ENCODE measurements at places on chromosomes 2 and 18.

DNA sequence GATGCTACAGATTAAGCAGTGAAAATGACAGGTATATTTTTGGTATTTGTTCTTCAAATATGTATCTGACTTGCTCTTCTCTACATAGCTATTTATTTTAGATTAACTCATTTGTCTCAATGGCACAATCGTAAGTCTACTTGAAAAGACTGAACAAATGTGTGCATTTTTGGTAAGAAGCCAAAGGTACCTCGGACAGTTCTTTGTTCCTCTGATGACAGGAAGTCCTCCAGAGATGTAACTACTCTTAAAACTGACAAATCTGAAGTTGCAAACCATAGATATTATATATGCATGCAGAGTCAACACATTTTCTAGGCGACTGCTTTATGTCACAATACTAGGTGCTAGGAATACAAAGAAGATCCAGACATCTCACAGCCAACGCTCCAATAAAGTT is 36.7 kb downstream of the NDUFAF7 start:
- DNase-seq = no peak

DNA sequence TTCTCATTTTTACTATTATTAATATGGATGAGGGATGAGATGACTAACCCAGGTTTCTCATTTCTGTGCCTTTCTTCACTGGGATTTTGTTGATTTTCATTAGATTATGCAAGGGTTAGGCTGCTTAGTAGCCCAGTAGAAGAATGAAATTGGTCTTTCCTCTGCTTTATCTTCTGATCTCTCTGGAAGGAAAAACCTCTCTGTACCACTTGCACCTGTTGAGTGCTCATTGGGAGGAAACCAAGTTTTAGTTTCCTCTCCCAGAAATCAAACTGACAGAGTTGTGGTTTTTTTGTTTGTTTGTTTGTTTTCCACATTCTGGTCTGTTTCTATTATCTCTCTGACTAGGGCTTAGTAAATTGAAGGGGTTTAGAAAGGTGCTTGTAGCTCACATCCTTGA is 60.8 kb downstream of the KIAA1328 start:
- no peak for DNase-seq

GRCh38 chr2:17517481-17518211 is 594 bp downstream of the RAD51AP2 start:
- DNase-seq = no peak

DNA sequence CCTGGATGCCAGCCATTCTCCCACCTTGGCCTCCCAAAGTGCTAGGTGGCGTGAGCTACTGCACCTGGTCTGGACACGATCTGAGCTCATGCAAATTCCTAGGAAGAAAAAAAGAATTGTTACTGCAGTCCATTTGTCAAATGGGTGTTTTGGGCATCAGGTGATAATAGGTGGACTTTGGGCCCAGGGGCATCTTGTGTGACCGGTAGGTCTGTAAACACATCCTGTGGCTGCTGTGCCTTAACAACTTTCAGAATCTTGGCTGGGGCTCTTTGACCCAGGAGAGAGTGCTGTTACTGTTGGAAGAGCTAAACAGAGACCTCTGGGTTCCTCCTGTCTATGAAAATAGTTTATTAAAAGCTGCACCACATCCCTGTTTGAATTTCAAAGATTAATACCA is 34.9 kb upstream of the TFCP2L1 start:
- DNase-seq = no peak

- DNase-seq = peak; percentile 50
These were observed 38.5 kb downstream of the REV1 start for GRCh38 chr2:99451280-99451679.

DNA sequence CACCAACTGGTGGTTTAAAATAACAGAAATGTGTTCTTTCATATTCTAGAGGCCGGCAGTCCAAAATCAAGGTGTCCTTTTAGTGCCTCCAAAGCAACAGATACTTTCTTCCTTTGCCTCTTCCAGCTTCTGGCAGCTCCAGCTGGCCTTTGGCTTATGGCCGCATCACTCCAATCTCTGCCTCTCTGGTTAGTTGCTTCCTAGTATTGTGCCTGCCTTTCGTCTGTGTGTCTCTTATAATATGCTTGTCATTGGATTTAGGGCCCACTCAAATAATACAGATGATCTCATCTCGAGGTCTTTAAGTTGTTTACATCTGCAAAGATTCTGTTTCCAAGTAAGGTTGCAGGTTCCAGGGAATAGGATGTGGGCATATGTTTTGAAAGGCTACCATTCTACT is 855.2 kb upstream of the ID2 start:
- DNase-seq = no peak

DNA sequence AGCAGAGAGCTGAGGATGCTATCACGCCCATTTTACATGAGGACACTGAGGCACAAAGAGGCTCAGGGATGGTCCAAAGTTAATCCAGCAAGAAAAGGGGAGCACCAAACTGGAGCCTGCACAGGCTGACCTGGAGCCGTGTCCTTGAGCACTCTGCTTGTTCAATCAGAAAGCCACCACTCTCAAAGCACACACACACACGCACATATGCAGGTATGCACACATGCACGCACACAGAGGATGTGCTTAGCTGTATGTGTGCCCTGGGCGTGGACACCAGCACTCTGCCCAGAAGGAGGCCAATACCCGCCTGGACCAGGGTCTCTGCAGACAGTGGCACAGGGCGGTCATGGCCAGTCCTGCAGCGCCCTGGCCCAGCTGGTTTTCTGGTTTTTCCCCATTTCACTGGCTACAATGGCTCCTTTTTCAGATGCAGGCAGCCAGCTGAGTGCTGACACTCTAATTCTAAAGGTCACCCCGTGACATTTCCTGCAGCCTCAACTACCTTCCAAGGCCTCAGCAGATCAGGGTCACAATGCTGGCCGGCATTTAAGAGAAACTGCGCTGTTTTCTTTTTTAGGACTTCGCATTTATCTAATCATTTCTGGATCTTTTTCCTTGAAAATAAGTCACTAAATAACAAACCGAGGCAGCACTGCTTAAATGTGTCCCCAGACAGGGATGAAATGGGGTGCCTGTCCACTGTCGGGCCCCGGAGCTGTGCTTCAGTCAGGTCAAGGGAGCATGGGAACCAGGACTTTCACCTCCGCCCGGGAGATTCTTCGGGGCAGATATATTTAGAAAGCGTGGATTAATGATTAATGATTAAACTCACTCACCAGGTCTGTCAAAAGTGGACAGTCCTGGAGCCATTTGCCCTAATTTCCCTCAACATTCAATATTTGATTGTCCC is 104.5 kb downstream of the HDAC4 start:
- no peak for DNase-seq

DNA sequence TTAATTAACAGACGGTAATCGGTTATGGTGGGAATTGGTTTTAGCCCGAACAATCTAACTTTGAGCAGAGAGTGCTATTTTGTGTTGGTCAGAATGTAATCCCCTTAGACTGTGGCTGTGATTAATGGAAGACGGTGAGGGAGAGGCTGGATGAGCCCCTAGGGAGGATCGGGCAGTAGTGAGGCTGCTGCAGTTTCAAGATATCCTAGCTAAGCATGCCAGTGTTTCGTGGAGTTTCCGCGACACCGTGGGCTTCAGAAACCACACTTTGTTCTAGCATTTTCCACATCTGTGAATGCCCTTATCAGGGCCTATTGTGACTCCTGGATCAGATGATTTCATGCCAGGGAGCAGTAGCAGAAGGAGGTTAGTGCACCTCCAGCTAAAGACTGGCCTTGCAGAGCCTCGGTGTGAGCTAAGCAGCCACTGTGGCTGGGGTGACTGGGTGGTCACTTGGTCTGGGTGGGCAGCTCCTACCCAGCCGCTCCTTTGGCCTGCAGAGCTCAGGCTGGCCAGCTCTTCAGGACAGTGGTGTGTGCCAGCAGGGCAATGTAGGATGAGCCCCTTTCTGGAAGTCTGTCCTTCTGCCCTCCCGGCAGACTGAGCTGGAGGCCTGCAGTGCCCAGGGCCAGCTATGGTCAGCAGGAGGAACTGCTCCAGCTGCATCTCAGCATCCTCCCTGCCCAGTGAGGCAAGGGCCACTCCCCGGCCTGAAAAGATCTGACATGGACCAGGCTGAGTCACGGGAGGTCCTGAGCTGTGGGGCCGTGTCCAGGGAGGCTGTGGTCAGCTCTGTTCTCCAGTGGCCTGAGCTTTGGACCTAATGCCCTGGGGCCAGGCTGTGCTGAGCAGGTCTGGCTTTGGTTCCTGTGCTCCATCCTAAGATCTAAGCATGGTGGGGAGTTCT is 142.6 kb upstream of the GPC1 start:
- no peak for DNase-seq

- no peak for DNase-seq
These were observed 126.4 kb upstream of the HAAO start for GRCh38 chr2:42918671-42919318.

DNA sequence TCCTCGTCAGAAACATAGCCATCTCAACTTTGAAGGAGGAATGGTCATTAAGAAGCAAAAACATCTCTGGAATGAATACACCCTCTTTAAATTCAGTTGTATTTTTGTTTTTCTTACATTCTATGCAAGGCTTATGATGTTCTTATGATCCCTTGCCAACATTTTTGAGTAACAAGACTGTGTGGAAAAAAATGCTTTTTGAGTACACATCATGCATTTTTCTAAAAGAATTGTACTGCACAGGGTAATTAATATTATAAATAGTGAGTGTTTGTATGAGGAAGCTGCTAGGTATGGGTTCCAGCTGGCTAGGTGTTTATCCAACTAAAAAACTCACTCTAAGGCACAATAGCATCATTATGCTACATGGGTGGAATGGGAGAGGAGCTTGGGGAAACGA is 59.0 kb upstream of the SPATS2L start:
- no peak for DNase-seq

- no peak for DNase-seq
These were observed 13.3 kb upstream of the PXDN start for GRCh38 chr2:1757567-1757966.

DNA sequence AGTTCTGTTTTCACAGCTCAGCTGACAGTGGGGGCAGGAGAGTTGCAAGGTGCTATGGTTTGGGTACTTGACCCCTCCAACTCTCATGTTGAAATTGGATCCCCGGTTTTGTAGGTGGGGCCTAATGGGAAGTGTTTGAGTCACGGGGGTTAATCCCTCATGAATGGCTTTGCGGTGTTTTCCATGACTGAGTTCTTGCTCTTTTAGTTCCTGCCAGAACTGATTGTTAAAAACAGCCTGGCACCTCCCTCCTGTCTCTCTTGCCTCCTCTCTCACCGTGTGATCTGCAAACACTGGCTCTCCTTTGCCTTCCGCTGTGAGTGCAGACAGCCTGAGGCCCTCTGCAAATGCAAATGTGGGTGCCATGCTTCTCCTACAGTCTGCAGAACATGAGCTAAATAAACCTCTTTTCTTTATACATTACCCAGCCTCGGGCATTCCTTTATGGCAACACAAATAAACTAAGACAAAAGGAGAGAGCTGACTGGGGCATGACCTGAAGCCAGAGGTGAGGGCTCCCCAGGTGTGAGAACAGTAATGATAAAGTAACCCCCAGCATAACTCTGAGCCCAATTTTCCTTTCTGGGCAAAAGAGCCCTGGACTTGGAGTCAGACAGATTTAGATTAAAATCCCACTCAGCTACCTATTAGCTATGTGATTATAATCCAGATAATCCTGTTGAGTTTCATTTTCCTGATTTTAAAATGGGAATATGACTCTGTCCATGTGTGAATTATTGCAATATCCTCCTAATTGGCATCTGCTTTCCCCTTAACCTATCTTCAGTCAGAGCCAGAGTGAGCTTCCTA is 64.9 kb upstream of the CAPN13 start:
- no peak for DNase-seq

- no peak for DNase-seq
These were observed 9.6 kb downstream of the MARCHF4 start for GRCh38 chr2:216362730-216363129.

GRCh38 chr2:230472621-230473018 is 56.6 kb downstream of the SP100 start:
- no peak for DNase-seq

DNA sequence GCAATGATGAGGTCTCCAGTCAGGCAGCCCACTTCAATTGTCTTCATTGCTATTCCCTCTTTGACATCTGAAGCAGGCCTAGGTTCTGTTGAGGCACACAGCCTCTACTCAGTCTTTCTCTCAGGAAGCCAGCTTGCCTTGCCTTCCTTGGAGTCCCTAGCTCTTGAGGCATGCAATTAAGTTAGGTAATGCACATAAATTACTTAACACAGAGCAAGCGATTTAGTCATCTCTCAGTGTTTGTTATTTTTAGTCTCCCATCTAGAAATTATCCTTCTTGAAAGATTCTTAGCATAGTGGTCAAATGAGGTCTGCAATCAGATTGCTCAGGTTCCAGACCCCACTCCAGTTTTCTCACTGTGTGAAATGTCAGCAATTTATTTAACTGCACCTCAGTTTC is 32.0 kb downstream of the SULT1C4 start:
- no peak for DNase-seq

- DNase-seq = no peak
These were observed 139.2 kb upstream of the PDE1A start for GRCh38 chr2:182565911-182566567.

DNA sequence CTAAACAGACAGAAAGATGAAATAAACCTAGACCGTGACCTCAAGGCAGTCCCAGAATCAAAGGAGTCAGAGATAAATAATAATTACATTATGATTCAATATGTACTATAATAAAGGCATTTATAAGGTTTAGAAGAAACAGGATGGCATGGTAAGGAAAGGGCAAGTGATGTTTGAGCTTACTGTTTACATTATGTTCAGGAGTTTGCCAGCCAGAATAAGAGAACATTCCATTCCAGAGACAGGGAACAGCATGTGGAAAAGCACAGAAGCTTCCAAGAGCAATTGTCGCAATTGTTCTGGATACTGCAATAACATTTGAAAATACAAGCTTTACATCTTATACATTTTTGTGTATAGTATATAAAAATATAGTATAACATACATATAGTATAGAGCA is 50.0 kb upstream of the FRZB start:
- DNase-seq = no peak

DNA sequence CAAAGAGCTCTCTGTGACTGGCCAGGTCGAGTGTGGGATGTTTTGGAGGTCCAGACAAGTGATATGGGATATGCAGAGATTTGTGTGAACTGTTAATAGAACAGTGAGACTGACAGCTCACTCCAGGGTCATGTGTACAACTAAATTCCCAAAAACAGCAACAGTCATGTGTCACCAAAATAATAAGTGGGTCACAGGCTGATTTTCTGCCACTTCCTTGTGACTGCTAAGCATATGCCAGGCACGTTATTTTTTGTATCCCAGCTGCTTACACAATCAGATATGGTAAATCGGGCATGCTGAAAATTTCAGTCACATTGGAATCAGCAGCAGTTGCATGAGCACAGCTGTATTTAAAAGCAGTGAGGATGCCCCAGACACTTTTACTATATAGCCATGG is 198.7 kb downstream of the PTGR3 start:
- no peak for DNase-seq

- no peak for DNase-seq
These were observed 94.9 kb upstream of the FZD7 start for GRCh38 chr2:201938781-201939180.

DNA sequence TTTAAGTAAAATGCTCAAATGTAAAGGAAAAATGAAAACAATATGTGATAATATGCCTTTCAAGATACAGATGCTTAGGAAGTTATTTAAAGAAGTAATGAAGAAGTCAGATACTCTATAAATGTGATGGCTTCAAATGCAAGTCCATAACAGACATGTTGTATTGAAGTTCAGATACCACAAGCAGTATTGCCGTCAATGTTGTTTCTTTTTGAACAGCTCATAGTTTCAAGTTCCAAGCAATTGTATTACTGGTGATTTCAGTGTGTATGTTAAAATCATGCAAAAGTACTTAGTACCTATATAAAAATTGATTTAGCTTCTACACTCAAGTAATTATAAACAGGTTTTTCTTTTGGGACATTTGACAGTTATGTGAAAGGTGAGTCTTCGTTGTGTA is 24.9 kb downstream of the KCMF1 start:
- no peak for DNase-seq

- no peak for DNase-seq
These were observed 86.0 kb downstream of the CDC42EP3 start for GRCh38 chr2:37585295-37585908.
